ENCODE measurements at places on chromosomes 2 and 18.

GRCh38 chr2:74696829-74697228 is 42.8 kb downstream of the SEMA4F start:
- no peak for DNase-seq
- H3K4me1 ChIP-seq = no peaks in the 10 kb centered on the region

DNA sequence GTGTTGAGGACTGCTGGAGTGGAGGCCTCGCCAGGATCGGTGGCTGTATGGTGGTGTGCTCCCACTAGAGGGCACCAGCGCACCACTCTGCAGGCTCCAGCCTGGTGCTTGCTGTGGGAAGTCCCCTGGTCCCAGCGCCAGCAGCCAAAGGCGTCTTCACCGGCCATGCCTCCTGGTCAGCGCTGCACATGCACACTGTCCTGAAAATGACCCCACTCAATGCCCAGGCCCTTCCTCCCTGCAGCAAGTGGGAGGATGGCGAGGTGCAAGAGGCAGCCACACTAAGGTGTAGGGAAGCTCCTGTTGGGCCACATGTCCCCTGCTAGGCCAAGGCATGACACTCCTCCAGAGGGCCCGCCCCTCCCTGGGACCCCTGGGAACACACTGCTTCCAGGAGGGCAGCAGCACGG is 136.5 kb downstream of the CTIF start:
- H3K4me3 ChIP-seq = no peak overlapping the region
- H3K36me3 ChIP-seq = peaks cover 6% of the 10 kb centered on the region
- H3K27ac ChIP-seq = no peak overlapping the region

- H3K36me3 ChIP-seq = no peaks in the 10 kb centered on the region
- no peaks in the 10 kb centered on the region for H3K4me1 ChIP-seq
- no peak overlapping the region for H3K4me3 ChIP-seq
- H3K27me3 ChIP-seq = no peaks in the 10 kb centered on the region
Observed at GRCh38 chr18:3081584-3081991, 68.6 kb upstream of the LPIN2 start.

DNA sequence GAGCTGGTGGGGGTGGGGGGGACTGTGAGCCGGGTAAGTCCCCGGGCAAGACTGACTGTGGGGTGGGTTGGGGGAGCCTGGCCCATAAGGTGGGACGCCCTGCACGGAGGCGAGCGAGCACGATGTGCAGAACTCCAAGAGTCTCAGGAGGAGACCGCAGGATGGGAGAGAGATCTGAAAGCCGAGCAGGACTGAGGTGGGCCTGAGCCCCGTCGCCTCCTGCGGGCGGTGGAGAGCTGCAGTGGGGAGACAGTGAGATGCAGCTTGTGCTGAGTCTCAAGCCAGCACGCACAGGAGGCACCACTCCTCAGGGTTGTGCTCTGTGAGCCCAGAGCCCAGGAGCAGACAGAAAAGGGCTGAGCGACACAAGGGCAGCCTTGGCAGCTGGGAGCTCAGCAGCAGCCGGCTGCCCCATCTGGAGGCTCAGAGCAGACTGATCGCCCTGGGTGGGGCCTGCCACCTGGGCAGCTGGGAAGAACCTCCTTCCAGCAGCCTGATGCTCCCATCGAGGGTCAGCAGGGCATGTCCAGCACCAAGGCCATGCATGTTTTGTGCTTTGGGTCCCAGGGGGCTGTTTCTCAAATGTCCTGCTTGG is 15.9 kb downstream of the ARHGEF4 start:
- no peak overlapping the region for H3K27ac ChIP-seq
- no peaks in the 10 kb centered on the region for H3K36me3 ChIP-seq
- H3K4me3 ChIP-seq = no peak overlapping the region

DNA sequence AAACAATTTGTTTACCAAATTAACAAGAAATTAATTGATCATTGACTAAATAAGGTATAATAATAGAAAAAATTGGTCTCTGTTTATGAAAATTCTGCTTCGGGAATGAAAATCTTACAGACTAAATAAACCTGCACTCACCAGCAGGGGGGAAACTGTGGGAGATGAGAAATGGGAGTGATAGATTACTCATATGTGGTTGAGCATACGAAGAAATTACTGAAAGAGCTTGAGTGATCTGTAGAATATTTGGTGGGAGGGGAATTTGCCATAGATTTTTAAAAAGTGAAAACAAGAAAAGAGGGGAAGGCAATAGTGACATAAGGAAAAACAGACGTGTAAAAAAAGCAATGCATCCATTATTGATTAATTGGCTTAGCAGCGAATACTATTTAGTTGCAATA is 2.2 kb downstream of the HMSD start:
- H3K27ac ChIP-seq = no peak overlapping the region
- H3K4me1 ChIP-seq = no peaks in the 10 kb centered on the region
- H3K4me3 ChIP-seq = no peak overlapping the region
- no peak for DNase-seq
